NCI-H460 (cell line): ENCODE measurements at places on chromosomes 7 and 10.

DNA sequence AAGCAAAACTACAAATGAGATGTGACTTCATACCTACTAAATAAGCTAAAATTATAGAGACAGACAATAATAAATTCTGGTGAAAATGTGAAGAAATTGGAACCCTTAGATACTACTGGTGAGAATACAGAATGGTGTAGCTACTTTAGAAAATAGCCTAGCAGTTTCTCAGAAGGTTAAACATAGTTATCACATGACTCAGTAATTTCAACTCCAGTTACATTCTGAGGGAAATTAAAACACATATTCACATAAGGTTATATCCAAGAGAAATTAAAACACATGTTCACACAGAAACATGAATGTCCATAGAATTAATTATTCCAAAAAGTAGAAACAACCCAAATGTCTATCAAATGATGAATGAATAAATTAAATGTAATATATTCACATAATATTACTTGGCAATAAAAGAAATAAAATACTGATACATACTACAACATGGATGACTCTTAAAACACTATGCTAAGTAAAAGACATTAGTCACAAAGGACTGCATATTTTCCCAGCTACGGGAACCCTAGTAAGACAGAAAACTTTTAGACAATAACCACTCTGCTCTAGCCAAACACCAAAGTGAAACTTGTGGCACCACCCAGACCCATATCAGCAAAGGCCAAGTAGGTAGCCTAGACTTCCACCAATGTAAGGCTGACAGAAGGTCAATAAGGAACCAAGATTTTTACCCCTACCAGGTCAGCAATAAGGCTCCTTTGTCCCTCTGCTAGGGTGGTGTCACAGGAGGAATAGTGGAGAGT is 25.1 kb downstream of the SLC25A40 start:
- DNase-seq = no peak

DNA sequence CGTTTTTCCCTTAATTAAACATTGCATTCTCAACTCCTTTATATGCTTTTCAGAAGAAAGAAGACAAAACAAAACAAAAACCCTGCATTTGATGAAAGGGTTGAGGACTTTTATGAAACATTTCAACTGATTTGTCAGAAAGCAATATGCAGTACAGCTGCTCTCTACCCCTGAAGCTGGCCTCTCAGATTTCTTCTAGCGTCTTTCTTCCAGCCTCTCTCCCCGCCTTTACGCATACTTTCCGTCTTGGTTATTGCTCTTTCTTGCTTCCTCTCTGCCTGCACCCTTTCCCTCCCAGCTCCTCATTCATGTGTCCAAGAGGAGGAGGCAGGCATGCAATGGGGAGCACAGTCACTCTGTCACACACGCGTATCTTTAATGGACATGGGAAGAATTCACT is 91.0 kb upstream of the COL1A2 start:
- DNase-seq = no peak

- no peak for DNase-seq
Measured at GRCh38 chr7:52447581-52448180, 587.8 kb upstream of the POM121L12 start.

DNA sequence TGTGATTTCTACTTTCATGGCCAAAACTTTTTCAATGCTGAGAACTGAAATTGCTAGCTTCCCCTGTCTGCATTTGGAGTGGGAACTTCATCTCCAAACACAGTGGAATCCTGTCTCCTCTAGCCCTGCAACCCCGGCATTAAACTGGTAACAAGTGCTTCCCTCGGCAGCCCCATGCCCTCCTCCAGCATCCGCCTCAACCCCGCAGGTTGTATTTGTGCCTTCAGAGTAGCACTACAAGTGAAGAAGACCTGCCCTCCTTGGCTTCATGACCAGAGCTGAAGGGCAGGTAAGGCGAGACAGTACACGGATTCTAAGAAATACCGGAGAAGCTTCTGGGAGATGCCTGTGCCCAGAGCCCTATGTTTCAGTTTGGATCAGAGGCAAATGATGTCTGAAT is 16.9 kb downstream of the C10orf53 start:
- DNase-seq = no peak

DNA sequence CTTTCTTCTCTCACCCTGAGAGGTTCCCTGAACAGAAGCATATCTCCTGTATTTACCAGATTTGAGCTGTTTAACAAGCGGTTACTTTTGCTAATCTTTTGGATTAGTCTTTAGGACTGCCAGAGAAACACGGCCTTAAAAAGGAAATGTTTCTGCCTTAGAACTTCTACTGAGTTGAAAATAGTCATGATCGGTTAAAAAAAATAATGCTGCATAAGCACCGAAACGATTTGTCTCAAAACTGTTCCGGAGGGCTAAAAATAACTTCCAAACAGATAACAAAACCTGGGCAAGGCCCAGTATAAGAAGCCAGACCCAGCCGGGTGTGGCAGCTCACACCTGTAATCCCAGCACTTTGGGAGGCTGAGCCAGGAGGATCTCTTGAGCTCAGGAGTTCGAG is 43.3 kb upstream of the CYTH3 start:
- DNase-seq = no peak

DNA sequence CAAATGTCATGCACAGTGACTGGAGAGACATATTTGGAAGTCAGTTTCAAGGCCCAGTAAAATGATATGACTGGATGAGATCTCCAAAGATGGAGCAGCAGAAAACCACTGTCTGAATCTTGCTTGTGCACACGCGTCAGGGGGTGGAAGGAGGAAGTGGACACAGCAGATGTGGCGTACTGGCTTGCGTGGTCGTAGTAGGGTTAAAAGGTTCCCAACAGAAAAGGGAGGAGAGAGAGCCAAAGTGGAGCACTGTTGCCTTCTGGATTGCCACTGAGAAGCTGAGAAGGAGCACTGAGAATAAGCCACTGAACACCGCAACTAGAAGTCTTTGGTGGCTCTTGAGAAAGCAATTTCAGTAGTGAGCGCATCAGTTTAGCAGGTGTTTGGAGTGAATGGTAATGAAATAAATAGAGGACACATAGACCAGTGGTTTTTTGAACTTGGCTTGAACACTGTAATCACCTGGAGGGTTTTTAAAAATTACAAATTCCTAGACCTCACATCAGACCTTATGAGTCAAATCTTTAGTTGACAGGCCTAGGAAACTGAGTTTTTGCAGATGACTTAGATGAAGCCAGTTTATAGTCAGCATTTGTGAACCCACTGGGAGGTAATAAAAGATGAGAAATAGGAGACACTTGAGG is 227.3 kb downstream of the PTEN start:
- no peak for DNase-seq

GRCh38 chr10:11823122-11823988 is at the start of gene PROSER2:
Gene PROSER2, plus strand, starts transcription at chr10:11823356. Its CDS starts 28,722 bp downstream, at chr10:11852078.
- peak; percentile 35 for DNase-seq

- no peak for DNase-seq
Measured at GRCh38 chr7:102042016-102042656, 224.7 kb downstream of the CUX1 start.

DNA sequence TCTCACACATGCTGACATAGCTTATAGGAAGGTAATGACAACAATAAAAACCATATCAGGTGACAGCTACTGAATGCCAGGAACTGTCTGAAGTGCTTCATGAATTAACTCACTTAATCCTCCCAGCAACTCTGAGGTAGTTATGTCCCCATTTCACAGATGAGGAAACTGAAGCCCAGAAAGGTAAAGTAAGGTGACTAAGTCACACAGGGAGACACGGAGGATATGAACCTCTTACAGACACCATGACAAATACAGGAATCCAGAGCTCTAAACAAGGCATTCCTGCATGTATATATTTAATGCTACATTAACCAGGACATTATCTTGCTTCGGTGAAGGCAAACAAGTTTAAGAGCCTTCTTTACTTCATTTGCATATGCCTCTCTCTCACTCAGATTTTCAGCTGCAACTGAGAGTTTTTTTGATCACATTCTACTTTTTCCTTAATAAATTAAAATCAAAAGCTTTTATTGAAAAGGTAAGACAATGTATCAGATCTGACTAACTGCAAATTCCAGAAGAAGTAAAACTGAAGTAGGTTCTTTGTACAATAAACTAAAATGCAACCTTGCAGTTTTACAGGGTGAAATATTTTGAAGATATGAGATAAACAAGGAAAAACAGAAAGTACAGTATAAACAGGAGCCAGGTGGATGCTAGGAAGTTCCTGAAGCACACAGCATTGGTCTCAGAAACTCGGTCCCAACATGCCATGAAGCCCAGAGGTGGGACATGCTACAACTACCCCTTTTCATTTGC is 79.5 kb downstream of the SGMS1 start:
- no peak for DNase-seq

DNA sequence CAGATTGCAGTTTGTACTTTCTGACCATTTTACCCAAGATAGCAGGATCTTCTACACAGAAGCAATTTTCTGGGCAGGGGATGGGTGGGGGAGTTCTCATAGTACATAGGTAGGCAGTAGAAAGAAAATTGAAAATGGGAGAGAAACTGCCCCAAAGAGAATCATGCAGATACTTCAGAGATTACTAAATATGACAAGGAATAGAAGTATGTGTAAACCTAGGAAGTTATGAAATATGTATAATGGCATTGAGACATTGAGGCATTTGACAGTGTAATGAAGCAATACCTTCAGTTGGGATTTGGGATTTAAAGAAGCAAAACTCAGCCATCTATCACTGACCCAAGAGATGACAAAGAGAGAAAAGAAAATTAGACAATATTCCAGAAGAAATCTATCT is 233.0 kb downstream of the PTN start:
- no peak for DNase-seq

GRCh38 chr7:55576753-55577152 is 4.5 kb upstream of the VOPP1 start:
- DNase-seq = no peak

DNA sequence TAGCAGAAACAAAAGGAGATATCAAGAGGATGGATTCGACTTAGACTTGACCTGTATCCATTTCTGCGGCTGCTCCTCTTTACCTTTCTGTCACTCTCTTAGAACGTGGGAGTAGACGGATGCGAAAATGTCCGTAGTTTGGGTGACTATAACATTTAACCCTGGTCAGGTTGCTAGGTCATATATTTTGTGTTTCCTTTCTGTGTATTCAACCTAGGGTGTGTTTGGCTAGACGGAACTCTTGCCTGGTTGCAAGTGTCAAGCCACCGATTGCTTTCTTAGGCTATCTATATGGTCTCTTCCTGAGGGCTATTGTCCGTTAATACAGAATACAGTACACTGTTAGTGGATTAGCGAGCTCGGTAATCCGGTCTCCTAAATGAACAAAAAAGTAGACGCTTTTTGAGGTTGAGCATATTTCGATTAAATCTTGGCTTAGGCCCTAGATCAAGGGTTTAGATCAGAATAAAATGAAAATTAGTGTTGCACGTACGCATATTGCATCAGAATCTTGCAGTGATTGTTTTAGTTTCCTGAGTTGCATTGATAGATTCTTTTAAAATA is 1.2 kb downstream of the PTEN start:
- no peak for DNase-seq

DNA sequence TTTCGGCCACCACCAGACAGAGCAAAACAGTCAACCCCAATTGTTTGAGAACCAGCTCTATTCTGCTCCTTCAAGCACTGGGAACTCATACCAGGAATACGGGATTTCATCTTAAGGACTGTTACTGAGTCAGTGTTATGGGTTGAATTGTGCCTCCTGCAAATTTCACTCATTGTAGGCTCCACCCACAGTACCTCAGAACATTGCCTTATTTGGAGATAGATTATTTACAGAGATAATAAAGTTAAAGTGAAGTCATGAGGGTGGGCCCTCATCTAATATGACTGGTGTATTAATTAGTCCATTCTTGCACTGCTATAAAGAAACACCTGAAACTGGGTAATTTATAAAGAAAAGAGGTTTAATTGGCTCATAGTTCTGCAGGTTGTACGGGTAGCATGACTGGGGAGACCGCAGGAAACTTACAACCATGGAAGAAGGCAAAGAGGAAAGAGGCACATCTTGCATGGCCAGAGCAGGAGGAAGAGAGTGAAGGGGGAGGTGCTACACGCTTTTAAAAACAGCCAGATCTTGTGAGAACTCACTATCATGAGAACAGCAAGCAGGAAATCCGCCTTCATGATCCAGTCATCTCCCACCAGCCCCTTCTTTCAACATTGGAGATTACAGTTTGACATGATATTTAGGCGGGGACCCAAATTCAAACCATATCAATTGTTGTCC is 14.3 kb upstream of the ZNF248 start:
- no peak for DNase-seq

DNA sequence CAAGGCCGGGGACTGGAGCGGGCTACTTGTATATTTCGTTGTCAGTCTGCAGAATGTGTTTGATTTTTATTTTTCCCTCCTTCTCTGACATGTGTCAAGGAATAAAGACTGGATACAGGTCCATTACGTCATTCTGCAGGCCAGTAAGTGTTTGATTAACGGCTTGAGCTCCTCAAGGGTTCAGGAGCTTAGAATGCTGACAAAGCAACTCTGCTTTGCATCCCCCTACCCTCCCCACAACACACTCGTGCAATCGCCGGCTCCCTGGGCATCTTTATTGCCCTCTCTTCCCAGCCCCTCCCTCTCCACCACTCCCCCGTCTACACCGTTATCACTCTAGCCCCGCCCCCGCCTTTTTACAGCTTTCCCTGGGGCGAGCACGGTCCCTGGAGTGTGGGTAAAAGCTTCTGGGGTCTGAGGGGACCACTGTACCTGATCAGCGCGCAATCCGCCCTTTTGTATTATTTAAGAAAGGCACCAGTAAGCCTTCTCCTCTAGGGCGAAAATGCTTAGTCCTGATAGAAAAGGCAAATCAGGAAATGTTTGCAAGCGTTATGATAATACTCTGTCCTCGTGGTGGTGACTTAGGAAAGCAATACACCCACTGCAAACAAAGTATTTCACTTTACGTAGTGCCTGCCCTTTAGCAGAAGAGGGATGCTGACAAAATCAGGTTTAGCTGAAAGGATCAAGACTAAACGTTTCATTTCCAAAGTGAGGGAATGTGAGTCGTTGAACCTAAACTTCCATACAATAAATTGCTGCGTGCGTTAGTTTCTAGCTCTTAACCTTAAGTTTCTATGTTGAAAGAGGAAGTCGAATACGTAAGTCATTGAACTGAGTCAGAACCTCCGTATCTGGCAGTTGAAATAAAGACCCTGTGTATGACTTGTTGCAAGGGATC is 1.4 kb upstream of the CREB5 start:
- peak; percentile 46 for DNase-seq

GRCh38 chr10:100792574-100792973 is 47.2 kb downstream of the PAX2 start:
- no peak for DNase-seq

GRCh38 chr10:118939211-118940007 is 90.1 kb upstream of the NANOS1 start:
- DNase-seq = no peak

DNA sequence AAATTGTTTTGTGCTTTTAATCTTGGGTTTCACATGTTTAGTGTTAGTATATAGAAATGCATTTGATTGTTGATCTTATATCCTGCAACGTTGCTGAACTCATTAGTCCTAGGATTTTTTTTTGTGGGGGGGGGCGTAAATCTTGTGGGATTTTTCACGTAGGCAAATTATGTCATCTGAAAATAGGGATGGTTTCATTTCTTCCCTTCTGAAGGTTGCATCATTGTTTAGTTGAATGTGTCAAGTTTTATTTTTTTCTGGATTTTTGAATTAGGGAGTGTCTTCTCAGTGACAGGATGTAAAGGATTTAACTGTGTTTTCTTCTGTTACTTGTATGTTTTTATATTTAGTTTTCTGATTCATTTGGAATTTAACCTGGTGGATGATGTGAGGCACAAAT is 26.7 kb downstream of the MKLN1 start:
- DNase-seq = no peak
